ENCODE measurements at places on chromosomes 4 and X.

DNA sequence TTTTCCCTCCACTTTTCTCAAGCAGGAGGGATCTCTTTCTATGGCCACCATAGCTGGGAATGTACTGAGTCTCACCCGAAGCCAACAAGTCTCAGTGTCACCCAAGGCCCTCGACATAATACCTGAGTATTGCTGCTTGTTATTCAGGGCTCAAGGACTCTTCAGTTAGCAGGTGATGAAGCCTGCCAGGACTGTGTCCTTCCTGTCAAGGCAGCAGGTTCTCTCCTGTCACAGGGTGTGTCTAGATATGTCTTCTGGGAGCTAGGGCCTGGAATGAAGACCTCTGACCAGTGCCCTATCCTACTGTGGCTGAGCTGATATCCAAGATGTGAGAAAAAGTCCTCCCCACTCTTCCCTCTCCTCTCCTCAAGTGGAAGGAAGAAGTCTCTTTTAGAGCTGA is 391.0 kb upstream of the DIPK2B start:
- DNase-seq, result no peak

- no peak for DNase-seq
These were observed 21.9 kb downstream of the COQ2 start for GRCh38 chr4:83262682-83263081.

GRCh38 chrX:49238735-49239134 is 3.5 kb downstream of the CCDC22 start:
- DNase-seq, result no peak

DNA sequence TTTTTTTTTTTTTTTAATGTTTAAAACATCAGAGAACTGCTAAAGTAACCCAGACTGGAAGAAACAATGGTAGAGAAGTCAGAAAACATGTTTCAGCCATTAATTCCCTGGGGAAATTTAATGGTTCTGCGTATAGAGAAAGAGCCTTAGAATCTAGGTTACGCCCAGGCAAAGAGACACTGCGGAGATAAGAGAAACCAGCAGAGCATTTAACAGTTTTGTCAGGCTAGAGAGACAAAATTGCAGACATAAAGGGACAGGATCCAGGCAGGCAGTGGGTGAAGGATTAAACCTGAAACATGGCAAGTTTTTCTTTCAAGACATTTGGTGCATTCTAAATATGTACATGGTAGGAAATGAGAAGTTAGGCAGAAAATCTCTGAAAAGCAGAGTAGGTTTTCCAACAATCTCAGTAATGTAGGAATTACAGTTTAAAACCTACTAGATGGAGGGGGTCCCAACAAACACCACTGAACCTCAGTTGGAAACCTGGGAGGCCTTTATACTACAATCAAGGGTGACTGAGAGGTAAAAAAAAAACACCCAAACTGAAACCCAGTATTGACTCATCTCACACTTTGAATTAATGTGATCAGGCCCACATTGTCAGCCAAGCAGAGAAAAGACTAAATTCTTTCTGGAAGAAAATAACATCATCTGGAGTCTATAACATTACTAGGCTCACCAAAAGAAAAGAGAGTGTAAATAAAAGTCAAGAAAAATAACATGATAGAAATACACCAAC is 254.2 kb upstream of the NWD2 start:
- DNase-seq, result no peak

DNA sequence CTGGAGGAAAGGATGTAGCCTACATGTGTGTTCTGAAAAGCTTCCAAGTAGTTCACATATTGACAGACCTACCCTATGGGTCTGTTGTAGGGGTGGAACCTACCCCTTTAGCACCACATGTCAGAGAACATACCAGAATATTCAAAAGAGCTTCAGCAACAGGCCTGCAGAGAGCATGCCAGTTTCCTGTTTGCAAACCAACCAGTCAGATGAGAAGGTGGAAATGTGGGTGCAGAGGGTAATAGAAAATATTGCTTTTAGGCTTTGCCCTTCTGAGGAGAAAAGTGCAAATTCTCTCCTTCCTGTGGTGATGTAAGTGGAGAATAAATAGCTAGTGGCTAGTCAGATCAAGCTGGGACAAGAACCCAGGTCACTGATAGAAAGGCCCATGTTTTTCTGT is 16.4 kb downstream of the INTS6L start:
- DNase-seq, result no peak

GRCh38 chrX:124573468-124573867 is 227.1 kb downstream of the SH2D1A start:
- no peak for DNase-seq

DNA sequence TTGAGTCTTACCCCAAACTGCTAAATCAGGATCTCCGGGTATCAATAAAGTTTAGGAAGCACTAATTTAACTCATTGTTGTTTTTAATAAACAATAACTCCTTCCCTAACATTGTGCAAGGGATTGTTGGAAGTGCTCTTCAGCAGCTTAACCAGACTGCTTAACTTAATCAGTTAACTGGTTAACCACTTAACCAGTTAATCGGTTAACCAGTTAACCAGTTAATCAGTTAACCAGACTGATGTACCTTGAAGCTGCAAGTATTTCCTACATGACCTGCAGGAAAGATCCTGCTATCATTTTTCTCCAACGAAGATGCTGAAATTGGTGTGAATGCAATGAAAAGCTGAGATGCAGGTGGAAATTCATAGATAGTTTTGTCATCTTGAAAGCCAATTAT is 40.1 kb upstream of the AP1S2 start:
- DNase-seq, result no peak

GRCh38 chr4:138845054-138845453 is 170.5 kb upstream of the NOCT start:
- DNase-seq, result no peak

DNA sequence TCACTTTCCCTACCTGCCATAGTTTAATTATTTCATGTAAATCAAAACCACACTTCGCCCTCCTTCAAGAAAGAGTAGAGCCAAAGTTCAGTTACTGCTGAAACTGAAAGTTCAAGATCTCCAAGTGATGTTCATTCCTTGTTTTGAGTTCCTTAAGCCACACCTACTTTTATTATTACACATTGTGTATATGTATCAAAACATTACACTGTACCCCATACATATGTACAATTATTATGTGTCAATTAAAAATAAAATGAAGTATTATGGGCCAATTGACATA is 892.3 kb upstream of the NDST4 start:
- DNase-seq, result no peak

DNA sequence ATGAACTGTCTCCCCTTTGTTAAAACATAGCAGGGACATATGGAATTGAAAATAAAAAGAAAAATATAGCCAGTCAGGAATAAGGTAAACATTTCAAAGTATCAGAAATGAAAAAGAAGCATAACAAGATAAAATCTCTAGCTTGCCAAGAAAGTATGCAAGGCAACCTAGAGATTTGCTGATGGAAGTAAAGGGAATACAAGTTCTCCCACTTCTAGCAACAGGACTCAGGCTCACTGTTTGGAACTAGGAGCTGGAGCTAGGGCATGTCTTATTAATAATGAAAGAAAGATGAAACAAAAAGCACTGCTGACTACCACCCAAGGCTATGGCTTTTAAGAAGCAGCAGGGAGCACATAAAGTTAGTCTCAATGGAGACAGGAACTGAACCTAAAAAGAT is 18.2 kb downstream of the ANKRD50 start:
- no peak for DNase-seq

- DNase-seq, result no peak
These were observed 209.2 kb downstream of the GLUD2 start for GRCh38 chrX:121256647-121257046.

DNA sequence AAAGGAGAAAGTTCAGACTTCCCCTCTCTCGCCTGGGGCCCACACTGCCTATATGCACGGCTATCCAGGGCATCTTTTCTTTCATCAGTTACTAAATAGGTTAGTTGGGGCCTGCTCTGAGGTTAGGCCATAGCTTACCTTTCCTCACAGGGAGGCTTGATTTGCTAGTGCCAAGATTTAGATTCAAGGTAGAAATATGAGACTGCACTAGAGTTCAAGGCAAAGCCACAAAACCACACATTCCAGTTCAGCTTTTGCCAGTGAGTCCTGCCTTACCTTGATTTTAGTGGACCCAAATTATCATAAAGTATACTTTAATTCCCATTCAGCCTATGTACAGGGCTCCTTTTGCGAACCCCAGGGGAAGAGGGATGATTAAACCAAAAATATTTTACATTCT is 762.8 kb downstream of the PDHA2 start:
- no peak for DNase-seq

DNA sequence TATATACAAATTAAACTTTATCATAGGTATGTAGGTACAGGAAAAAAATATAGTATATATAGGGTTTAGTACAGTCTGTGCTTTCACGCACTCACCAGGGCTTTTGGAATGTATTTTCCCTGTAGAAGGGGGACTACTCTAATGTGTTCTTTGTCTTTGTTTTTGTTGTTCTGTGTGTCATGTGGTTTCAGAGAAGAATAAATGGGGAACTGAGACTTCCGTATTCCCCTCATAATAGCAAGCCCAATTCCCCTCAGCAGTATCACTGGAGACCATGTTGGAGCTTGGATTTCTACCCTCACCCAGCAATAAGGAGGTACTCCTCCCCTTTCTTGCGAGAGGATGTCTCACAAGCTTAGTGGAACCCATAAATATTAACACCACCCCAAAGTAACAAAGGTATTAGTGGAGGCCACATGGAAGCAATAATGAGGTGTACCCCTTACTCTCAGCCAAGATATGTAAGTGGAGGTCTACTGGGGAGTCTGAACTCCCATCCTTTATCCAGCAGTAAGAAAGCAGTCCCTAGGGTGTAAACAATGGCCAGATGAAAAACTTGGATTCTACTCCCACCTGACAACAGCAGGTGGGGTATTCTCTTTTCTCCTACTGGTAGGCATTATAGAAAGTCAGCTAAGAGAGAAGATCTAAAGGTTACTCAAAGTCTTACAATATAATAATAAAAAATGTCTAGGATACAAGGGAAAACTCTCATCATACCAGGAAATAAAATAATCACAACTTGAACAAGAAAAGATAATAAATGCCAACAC is 805.4 kb upstream of the GALNTL6 start:
- no peak for DNase-seq

DNA sequence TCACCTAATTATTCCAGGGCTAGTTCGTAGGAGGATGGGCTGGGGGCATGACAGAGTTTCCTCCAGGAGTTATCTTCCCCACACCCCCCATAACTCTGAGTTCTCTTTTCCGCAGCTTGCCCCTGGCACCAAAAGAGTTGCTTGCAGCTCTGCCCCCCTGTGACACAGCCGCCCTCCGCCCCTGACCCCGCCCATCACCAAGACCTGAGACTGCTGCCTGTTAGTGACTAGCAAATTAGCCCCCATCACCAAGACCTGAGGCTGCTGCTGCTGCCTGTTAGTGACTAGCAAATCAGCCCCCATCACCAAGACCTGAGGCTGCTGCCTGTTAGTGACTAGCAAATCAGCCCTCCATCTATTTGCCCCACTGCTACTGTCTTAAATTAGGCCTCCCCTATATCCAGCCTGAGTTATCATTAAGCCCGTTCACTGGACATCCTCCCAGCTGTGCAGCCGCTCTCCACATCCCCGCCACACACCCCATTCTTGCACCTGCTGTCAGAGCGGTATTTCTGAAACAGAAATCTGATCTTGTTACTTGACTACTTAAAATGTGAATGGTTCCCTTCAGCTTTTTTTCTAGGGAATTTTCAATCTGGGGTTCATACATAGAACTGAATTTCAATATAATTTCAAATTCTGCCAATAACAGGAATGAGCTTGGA is 1.5 kb upstream of the PAPSS1 start:
- no peak for DNase-seq

DNA sequence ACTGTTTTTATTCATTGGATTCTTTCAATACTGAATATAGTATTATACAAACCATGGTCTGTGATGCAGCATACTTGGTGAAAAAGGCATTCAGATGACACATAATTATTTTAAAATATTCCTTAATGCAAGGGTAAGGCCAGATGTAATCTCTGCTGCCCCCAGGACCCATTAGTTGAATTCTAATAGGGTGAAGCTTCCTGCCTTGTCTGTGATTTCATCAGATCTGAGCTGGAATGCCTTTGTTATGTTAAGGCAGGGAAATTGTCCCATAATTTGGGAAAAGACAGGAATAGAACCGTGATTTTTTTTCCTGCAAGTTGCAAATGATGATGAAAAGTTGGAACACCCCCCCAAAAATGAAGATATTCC is 26.1 kb downstream of the ZRSR2 start:
- DNase-seq, result no peak

- no peak for DNase-seq
These were observed 25.5 kb downstream of the IRF2 start for GRCh38 chr4:184448821-184449220.

GRCh38 chr4:78763251-78763650 is 12.9 kb upstream of the BMP2K start:
- no peak for DNase-seq

DNA sequence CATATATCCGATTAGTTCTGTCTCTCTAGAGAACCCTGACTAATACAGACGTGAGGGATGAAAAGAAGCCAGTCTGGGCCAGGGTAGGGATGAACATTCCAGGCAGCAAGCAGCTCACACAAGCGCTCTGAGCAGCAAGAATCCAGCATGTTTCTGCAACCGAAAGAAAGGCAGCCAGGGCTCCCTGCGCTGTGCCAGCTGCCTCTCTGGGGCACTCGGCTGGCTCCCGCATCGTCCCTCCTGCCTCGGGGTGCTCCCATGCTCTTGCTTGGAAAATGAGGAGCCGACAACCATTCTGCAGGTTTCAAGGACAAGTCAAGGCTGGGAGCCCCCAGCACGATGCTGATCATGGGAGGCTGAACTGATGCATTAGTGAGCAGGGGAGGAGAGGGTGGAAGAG is 7.0 kb downstream of the JAKMIP1 start:
- no peak for DNase-seq

GRCh38 chrX:113818346-113818745 is 765.5 kb upstream of the HTR2C start:
- no peak for DNase-seq

- peak; percentile 23 for DNase-seq
These were observed 89.4 kb upstream of the TRIM2 start for GRCh38 chr4:153114771-153115321.

DNA sequence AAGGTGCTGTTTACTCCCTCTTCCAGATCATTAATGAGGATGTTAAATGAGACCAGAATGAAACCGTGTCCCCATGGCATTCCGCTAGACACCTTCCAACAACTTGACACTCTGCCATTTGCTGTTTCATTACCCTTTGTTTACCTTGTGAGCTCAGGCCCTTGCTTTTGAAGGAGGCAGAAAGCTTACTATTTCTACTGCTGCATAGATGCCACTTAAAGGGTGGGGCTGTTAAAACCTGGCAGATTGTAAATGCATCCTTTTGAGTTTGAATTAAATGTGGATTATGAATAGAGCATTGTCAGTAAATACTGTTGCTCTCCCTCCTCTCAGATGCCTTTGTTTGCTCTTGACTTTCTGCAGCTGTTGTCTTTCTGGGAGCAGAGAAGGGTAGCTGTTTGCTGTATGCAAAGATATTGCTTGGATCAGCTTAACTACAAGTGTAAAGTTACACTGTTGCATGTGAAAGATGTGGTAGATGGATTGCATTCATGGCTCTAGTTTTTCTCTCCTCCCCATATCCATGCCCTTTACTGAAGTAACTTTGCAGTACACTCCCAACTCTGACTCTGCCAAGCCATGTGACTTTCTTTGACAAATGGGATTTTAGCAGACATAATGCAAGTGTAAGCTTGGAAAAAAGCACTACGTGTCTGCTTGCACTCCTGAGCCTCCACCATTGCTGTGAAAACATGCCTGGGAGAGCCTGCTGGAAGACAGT is 75.0 kb upstream of the DHX15 start:
- DNase-seq, result no peak
